CD4-positive, alpha-beta T cell treated with Interleukin-2 at 100 ng/mL for 4 hours (primary cell): ENCODE measurements at places on chromosomes 16 and 17.
A peak's percentile ranks its signal among the peaks of the same experiment; 100 is the strongest.

DNA sequence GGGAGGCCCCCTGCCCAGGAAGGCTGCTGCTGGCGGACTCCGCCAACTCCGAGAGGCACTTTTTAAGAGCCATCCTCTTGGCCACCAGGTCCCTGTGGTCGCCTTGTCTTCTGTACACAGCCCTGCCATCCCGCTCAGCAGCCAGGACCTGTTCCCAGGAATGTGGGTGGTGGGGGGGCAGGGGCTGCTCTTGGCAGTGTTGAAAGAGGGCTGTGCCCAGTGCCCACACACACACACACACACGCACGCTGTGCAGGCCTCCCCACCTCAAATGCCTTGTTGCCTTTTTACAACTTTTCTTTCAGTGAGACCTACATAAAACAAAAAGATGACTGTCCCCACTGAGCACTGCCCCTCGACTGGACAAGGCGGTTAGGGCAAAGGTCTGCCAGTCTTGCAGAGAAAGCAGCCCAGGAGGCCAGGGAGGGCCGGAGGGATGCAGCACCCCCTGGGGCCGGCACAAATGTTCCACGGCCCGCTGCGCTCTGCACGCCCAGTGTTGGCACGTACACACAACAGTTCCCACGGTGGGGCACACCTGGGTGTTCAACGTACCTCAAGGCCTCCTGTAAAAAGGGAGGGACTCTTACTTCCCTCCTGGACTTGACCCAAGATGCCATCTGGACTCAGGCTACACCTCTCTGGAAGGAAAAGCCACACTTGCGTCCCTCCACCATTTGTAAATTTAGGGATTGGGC, 18.5 kb upstream of the PITPNA start:
- no peak for DNase-seq

DNA sequence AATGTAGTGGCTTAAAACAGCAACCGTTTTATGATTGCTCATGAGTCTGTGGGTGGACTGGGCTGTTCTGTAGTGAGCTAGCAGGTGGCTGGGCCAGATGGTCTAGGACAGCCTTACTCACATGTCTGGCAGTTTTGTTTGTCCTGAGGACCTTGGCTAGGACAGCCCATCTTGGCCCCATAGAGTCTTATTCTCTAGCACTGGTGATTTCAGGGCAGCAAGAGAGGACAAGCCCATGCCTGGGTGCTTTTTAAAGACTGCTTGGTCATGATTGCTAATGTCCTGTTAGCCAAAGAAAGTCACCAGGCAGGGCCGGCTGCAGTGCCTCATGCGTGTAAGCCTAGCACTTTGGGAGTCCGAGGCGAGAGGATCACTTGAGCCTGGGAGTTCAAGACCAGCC, 139.8 kb downstream of the KATNIP start:
- DNase-seq, result no peak

- DNase-seq, result no peak
Observed at GRCh38 chr17:53626286-53626685, 196.4 kb upstream of the KIF2B start.

DNA sequence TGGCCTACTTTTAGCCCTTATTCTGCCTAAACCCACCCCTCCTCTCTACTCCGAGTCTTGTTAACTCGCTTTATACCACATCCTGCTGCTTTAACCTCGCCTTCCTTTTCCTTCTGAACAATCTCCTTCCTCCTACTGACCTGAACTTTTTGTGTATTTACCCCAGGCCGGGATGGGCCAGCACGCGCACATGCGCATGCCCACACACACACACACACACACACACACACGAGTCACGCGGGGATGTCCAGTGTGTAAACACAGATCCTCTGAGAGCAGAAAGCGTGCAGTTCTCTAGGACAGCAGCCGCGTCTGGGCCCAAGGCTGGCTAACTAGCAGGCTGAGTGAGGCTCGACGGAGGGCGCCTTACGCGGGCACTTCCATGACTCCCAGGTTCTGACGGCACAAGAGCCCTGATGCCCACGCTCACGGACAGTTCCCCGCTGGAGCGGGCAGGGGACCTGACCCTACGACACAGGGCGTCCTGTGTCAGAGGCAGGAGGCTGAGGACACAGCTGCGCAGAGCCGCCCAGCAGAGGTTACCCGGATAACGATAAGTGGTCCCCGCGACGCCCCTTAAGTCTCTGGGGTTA, 610 bp downstream of the PIK3R5 start:
- DNase-seq, result peak; percentile 54

- no peak for DNase-seq
Observed at GRCh38 chr17:36899250-36900159, 37.8 kb upstream of the LHX1 start.
